ENCODE measurements at places on chromosomes 3 and 15.
A peak's percentile ranks its signal among the peaks of the same experiment; 100 is the strongest.

DNA sequence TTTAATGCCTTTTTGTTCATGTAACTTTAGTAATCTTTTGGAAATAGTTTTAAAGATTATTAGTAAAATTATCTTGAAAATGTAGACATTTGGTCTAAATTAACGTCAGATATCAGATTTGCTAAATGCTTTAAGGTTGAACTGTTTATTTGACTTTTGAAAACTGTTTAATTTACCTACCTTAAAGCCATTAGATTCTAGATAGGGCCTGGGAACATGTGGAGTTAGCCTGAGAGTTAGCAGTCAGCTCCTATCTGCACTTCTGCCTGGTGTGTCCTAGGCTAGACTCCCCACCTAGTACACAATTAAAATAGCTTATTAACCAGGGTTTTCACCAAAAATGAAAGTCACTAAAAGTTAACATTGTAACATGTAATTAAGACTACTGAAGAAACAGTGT lies 53.7 kb upstream of the CFAP20DC start:
- DNase-seq = no peak

GRCh38 chr15:74482661-74483060 lies 21.7 kb upstream of the UBL7 start:
- no peak for DNase-seq

DNA sequence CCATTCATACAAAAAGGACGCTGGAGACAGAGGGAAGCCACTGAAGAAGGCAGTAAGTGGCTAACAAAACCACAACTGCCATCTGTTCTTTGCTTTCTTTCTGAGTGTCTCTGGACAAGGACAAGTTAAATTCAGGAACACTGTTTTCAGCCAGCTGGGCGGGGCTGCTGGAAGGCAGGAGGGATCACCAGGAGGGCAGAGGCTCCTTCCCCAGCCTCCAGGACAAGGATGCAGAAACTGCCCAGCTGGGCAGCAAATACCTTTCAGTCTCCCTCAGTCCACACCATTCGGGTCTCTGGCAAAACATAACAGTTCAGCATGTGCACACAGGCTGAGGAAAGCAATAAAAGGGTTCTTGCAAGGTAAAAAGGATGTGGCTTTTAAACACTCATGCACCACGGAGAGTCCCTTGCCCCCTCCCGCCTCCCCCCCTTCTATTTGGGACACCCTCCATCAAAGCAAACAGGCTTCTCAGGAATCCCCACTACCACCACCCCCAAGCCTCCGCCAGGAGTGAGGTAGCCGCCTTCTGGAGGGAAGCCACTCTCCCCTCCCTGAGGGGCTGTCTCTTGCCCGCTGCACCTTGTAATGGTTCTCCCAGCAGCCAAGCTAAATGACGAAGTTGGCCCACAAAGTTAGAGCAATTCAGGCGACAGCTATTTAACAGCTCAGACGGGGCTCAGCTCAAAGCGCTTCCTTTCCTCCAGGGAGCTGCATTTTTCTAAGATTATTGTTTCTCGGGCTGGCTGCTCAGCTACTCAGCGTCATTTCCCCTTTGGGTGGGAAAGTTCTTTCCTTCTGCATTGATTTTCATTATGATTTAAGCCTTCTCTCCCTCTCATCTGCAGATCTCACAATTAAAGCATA lies 3.8 kb downstream of the HEG1 start:
- peak; percentile 82 for DNase-seq

- DNase-seq = no peak
Measured at GRCh38 chr3:127092776-127093175, 100.2 kb upstream of the PRR23E start.

GRCh38 chr3:129824926-129825541 lies 68.5 kb downstream of the TMCC1 start:
- DNase-seq = peak; percentile 69

GRCh38 chr3:155159301-155159700 lies 79.2 kb downstream of the MME start:
- no peak for DNase-seq

- DNase-seq = no peak
Measured at GRCh38 chr15:51720201-51720995, 17.1 kb downstream of the LYSMD2 start.

GRCh38 chr3:67384760-67385397 lies 269.5 kb downstream of the SUCLG2 start:
- peak; percentile 77 for DNase-seq
